Activated CD4-positive, CD25-positive, alpha-beta regulatory T cell (primary cell): ENCODE measurements at places on chromosomes 5 and 9.

- no peak for DNase-seq
Observed at GRCh38 chr9:23820451-23821374, 5.3 kb downstream of the ELAVL2 start.

DNA sequence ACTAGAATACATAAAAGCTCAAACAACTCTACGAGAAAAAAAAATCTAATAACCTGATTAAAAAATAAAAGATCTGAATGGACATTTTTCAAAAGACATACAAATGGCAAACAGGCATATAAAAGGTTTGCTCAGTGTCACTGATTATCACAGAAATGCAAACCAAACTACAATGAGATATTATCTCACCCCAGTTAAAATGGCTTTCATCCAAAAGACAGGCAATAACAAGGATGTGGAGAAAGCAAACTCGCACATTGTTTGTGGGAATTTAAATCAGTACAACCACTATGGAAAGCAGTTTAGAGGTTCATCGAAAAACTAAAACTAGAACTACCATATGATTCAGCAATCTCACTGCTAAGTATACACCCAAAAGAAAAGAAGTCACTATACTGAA is 20.8 kb downstream of the UGT3A2 start:
- no peak for DNase-seq

DNA sequence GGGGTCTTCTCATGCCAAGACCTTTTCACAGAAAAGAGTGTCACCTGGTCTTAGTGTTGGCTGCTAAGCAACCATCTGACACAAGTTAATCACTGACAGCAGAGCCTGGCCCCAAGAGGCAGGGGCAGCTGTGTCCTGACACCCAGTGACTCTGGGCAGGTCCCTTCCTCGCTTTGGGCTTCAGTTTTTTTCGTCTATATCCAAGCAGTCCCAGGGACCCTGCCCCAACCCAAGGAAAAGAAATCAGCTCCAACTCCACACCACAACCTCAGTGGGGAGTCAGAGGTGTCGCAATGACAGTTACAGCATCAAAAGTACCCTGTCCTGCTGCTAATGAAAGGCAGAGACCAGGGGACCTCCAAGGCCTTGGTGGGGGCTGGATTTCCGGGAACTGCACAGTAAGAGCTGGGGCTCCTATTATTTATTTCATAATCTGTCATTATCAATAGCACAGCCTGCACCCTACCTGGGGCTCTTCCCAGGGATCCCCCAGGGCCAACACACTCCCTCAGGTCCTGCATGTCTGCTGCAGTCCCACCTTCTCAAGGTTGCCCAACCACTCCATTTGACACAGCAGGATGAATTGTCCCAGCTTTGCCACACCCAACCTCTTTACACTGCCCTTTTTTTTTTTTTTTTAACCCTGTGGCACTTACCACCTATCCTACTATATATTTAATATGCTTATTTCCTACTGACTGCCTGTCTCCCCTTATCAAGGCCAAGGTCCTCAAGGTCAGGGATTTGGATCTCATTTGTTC is 9.4 kb downstream of the ANKS6 start:
- DNase-seq = no peak

- no peak for DNase-seq
Observed at GRCh38 chr9:134204991-134205578, 40.7 kb upstream of the RNU6ATAC start.

DNA sequence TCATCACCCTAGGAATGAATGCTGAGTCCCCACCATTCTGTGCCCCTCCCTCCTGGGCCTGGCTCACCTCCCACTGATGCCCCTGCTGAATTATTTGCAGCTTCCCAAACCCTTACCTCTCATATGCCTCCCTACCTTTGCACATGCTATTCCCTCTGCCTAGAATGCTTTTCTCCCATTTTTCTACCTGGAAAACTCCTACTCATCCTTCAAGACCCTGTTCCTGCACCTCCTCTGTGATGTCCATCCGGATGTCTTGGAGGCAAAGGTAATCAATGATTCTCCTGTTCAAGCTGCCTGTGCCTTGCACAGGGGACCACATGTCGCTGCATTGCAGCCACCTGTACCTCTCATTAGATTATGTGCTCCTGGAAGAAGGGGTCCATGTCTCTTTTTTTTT is 104.8 kb upstream of the LMX1B start:
- DNase-seq = no peak

DNA sequence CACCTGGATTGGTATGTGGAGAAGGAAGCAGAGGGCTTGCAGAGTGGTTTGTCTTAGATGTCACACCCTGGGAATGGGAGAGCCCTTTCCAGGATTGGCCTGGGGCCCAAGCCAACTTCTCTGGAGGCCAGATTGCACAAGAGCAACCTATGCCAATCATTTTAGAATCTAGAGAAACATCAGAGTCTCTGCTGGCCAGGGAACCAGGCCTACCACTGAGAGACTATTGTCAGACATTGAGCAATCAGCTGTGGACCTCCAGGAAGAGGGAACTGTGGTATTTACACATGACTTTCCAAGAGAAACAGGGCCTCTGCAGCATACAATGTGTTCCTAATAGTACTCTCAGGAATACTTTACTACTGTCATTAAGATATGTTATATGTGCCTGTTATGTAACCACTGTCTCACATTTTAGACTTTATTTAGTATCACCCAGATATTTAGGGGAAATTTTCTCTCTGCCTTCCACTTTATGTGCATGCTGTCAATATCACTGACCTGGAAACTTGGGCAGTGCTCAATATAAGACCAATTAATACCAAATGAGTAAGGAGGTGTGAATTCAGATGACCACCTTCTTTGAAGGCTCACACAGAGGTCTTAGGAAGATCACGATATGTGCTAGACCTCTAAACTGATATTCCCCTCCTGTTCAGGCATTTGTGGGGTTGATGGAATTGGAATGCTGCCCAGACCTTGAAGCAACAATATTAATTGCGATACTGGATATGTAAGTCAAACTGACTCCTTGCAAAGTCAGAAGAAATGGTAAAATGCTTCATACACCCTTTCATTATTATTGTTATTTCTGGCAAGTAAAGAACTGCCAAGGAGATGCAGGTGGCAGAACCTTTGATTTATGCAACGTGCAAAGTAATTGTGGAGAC is 20.5 kb upstream of the CCL28 start:
- no peak for DNase-seq

DNA sequence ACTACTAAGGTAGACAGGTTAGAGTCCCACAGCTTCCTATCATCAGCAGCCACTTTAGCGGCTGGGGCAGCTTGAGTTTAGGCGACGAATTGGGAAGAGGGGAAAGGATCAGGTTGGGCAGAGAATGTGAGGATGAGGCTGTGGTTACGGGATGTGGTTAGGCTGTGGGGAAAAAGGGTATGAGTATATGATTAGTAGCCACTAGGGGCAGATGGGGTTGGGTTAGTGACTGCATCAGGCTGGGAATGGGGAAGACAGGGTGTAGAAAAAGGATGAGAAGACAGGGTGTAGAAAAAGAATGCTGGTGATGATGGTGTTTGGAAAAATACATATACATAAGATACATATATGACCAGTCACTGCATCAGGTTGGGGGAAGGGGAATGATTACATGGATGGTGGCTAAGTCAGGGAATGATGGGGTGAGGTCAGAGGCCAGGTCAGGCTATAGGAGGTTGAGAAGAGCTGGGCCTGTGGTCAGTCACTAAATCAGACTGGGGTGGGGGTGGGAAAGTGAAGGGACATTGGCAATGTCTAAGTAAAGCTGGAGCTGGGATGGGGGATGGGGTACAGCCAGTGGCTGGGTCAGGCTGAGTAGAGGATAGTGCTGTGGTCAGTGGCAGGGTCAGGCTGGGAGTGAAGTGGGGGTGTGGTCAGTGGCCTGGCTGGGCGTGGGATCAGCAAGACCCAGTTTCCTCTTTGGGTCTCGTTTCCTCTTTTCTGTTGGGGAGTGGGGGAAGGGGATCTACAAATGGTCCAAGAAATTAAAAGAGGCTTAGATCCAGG is 2.1 kb downstream of the TLN1 start:
- DNase-seq = no peak

GRCh38 chr5:34854459-34855174 is 15.7 kb downstream of the TTC23L start:
- no peak for DNase-seq
